Epithelial cell of umbilical artery (primary cell): ENCODE measurements at places on chromosomes 13 and 19. TPM values are rescaled to one million over a fixed set of nuclear protein-coding genes. Genes with fewer than 3 reads are reported as not detected.

Gene ATP4B
- not detected in 2 replicates for total RNA-seq

Gene IL4I1
- 3.2 and 8.2 TPM in 2 replicates for total RNA-seq

Gene GAPDHS
- total RNA-seq = not detected in 2 replicates

Gene C19orf67
- not detected in 2 replicates for total RNA-seq

Gene IGFL4
- 0.15 TPM in 1 of 2 replicates, not detected in the other for total RNA-seq

Gene EPSTI1
- 1.6 and 47.0 TPM in 2 replicates for total RNA-seq

Gene PRR20A
- not detected in 2 replicates for total RNA-seq

Gene NRTN
- not detected in 2 replicates for total RNA-seq

Gene SULT2A1
- not detected in 2 replicates for total RNA-seq

Gene C1QTNF9B
- total RNA-seq = not detected in 2 replicates

Gene ZNF730
- 1.6 and 2.4 TPM in 2 replicates for total RNA-seq

Gene CGB2
- 0.46 TPM in 1 of 2 replicates, not detected in the other for total RNA-seq

Gene ANGPTL8
- not detected in 2 replicates for total RNA-seq

Gene DPF1
- 1.2 and 1.6 TPM in 2 replicates for total RNA-seq

Gene ZNF665
- 1.7 and 1.9 TPM in 2 replicates for total RNA-seq

Gene CATSPERD
- not detected in 2 replicates for total RNA-seq

Gene ZIC5
- total RNA-seq = not detected in 2 replicates

Gene ADGRE3
- total RNA-seq = not detected in 2 replicates

Gene PEAK3
- not detected in 2 replicates for total RNA-seq
